ENCODE measurements at places on chromosomes 3 and 15. TPM values are rescaled to one million over a fixed set of nuclear protein-coding genes. Genes with fewer than 3 reads are reported as not detected.
A peak's percentile ranks its signal among the peaks of the same experiment; 100 is the strongest.

- peak; percentile 36 for DNase-seq
- no peaks in the 10 kb centered on the region for H3K4me1 ChIP-seq
- no peaks in the 10 kb centered on the region for H3K36me3 ChIP-seq
- no peak overlapping the region for H3K27ac ChIP-seq
These were observed 18.6 kb upstream of the SLC2A2 start for GRCh38 chr3:171044835-171045793.

GPR171 gene
- not detected for total RNA-seq

DNA sequence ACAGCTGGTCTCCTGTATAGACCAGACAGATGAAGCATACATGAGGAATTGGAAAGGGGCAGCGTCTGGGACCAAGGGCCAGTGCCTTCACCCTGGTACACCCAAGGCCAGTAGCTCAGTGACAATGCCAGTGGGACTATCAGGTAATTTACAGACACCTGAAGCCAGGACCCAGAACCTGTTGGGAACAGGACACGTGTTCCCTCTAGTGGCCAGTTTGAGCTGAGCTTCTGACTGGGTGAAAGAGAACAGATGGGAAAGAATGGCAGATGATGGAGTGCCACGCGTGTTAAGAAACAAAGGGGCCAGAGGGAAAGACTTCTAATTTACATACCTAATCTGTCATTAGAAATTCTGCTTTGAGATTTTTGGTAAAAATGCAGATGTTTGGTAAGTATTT is 5.1 kb upstream of the SLC25A38 start:
- peaks cover 7% of the 10 kb centered on the region for H3K4me1 ChIP-seq
- H3K27me3 ChIP-seq: peaks cover 7% of the 10 kb centered on the region
- H3K27ac ChIP-seq: no peak overlapping the region
- H3K4me3 ChIP-seq: no peak overlapping the region
- H3K36me3 ChIP-seq: no peaks in the 10 kb centered on the region

- no peaks in the 10 kb centered on the region for H3K4me1 ChIP-seq
- no peaks in the 10 kb centered on the region for H3K27me3 ChIP-seq
- no peak overlapping the region for H3K27ac ChIP-seq
- no peaks in the 10 kb centered on the region for H3K36me3 ChIP-seq
These were observed 2.2 kb upstream of the CPNE4 start for GRCh38 chr3:132037056-132037455.

DNA sequence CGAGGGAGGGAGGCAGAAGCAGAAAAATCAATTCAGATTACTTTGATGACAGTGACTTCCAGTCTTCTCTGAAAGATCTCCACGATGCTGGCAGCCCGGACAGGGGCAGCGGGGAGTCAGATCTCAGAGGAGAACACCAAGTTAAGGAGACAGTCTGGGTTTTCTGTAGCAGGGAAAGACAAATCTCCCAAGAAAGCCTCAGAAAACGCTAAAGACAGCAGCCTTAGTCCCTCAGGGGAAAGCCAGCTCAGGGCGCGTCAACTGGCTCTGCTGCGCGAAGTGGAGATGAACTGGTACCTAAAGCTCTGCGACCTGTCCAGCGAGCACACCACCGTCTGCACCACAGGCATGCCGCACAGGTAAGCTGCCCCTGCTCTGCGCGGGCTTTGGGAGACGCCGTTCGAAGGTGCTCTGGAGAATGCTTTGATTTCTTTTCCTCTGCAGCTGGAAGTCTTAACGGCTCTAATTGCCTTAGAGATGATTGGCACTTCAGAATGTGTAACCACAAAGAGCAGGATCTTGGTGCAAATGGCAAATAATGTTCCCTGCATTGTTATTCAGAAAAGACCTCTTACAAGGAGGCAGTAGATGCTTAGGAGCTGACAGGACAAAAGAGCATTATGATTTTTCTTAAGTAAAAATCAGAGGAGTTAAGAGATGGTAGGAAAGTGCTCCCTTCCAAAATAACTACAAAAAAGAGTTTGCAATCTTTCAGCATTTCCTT is at the start of gene KCNAB1:
Gene KCNAB1 (plus strand): TSS at position 51 of the 724 bp plus-strand sequence.
- H3K27me3 ChIP-seq: peaks cover 44% of the 10 kb centered on the region
- no peak within 1 kb of the TSS for H3K4me3 ChIP-seq
- no peaks in the 10 kb centered on the region for H3K4me1 ChIP-seq
- DNase-seq: no peak

DNA sequence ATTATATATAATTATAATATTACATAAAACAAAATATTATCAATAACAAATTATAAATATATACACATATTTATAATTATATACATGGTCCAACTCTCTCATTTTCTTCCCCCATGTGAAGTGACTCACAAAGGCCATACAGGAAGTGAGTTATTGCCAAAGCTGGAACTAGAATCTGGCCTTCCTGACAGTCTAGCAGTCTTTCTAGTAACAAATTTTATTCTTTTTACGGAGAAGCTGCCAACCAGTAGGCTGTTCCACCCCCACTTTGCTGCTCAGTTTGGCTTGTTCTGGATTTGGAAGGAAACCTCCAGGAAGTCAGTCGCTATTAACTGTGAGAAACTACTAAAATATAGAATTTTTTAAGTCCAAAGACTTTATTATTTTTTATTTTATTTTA is 79.6 kb downstream of the DHX36 start:
- no peak overlapping the region for H3K27ac ChIP-seq
- H3K4me1 ChIP-seq: peaks cover 7% of the 10 kb centered on the region
- no peak overlapping the region for H3K4me3 ChIP-seq
- peak; percentile 47 for DNase-seq
- no peaks in the 10 kb centered on the region for H3K36me3 ChIP-seq
- no peaks in the 10 kb centered on the region for H3K27me3 ChIP-seq

ANKRD63 gene
- total RNA-seq: 1.4 TPM

ADGRG7 gene
- not detected for total RNA-seq

DNA sequence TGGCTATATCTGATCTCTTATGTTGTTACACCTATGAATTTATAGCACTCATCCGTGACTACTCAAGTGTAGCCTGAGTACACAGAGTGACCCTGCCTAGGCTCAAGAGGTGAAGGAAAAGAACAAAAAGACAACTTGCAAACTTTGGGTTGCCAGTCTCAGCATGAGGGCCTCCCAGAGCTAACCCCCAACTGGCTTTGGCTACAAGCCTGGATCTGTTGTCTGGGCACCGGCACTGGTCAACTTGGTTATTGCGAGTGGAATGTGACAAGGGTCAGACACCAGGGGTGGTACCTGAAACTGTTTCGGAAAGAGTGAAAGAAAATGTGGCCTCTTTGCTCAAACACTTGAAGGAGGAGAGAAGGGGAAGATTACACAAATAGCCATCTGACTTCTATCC is 49.5 kb upstream of the BCL6 start:
- no peak overlapping the region for H3K4me3 ChIP-seq
- no peaks in the 10 kb centered on the region for H3K36me3 ChIP-seq
- peaks cover 6% of the 10 kb centered on the region for H3K4me1 ChIP-seq
- no peaks in the 10 kb centered on the region for H3K27me3 ChIP-seq
- DNase-seq: no peak

DNA sequence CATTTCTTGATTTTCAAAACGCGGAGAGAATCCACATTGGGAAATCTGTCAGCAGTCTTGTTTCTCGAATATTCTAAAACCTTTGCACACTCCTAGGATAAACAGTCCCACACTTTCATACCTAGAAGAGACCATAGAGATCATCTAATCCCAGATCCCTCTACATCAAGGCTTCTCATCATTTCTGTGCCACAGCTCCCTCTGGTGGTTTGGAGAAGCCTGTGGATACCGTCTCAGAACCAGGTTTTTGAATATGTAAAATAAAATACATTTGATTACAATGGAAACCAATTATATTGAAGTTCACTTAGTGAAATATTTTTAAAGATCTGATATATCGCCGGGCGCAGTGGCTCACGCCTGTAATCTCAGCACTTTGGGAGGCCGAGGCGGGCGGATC is 211.9 kb upstream of the GOLGA6L4 start:
- H3K36me3 ChIP-seq: no peaks in the 10 kb centered on the region
- H3K4me1 ChIP-seq: no peaks in the 10 kb centered on the region
- H3K27me3 ChIP-seq: no peaks in the 10 kb centered on the region
- no peak overlapping the region for H3K4me3 ChIP-seq

DNA sequence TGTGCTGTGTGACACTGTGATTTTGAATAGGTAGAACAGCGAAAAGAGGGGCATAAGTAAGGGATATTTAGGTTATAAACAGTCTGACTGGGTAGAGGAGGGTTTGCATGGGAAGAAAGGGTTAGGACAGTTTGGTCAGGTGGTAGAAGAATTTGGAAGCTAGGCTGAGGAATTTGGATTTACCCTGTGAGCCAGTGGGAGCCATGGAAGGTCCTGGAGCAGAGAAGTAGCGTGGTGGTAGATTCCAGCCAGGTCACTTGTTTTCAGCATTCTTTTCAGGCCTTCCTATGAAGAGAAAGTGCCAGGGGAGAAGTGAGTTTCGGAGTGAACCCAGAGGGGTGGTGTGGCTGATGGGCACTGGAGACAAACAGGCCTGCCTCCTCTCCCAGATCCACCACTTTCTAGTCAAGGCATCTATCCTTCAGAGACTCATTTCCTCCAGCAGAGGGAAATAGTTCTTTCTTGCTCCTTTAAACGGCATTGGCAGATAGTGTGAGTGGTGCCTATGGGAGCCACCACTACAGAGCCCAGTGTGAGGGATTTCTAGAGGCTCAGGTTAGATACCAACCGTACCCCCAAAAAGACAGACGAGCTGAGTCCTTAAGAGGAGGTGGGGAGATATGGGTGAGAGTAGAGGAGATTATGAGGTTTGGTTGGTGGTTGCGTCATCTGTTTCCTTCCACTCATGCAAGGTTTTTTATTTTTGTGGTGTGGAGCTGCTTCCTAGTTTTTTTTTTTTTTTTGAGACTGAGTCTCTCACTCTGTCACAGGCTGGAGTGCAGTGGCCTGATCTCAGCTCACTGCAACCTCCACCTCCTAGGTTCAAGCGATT is 21.2 kb downstream of the PXK start:
- H3K4me3 ChIP-seq: no peak overlapping the region
- no peak overlapping the region for H3K27ac ChIP-seq
- no peaks in the 10 kb centered on the region for H3K36me3 ChIP-seq
- H3K4me1 ChIP-seq: peaks cover 9% of the 10 kb centered on the region
- DNase-seq: no peak

DNA sequence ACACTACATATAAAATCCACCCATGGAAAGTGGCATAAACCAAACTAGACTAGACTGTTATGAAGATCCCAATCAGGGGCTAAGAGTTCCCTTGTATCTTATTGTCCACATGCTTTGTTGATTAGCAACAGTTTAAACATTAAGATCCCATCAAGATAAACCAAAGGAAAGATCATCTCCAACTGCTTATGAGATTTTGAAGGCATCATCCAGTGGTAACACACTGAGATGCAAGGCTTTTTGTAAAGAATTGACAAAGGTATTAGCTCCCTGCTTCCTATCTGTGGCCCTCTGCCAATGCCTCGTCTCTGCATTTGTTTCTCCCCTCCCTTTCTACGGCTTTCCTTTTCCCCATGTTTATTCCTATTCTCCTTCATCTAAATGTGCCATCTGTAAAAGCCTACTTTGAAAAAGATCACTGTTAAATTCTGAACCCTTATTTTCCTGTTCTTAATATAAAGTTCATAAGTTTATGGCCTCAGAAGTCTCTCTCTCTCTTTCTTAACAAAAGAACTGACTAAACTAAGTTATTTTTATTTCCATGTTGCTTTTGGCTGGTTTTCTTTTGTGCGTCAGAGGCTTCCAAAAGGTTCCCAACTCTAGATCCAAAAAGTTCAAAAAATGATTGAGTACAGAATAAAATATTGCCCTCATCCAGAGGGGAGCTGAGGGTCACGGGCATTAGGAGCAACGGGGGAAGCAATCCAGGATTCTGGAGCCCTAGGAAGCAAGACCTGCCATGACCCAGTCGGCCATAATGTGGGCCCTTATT is 5.5 kb downstream of the PLD1 start:
- DNase-seq: no peak
- no peak overlapping the region for H3K4me3 ChIP-seq
- peaks cover 60% of the 10 kb centered on the region for H3K4me1 ChIP-seq
- no peaks in the 10 kb centered on the region for H3K27me3 ChIP-seq

- H3K4me3 ChIP-seq: no peak overlapping the region
- no peaks in the 10 kb centered on the region for H3K36me3 ChIP-seq
- no peaks in the 10 kb centered on the region for H3K27me3 ChIP-seq
- peak; percentile 56 for DNase-seq
- H3K4me1 ChIP-seq: peaks cover 10% of the 10 kb centered on the region
- no peak overlapping the region for H3K27ac ChIP-seq
These were observed 841.9 kb downstream of the OTOL1 start for GRCh38 chr3:162338514-162338913.

PRSS50 gene
- not detected for total RNA-seq

GRCh38 chr3:23591374-23591773 is 214.4 kb upstream of the UBE2E1 start:
- H3K4me1 ChIP-seq: peaks cover 11% of the 10 kb centered on the region
- no peak overlapping the region for H3K4me3 ChIP-seq
- no peak overlapping the region for H3K27ac ChIP-seq

GRCh38 chr3:104438706-104439105 is 928.0 kb upstream of the ALCAM start:
- peak overlapping the region; percentile 89 for H3K27ac ChIP-seq
- no peak for DNase-seq
- H3K4me1 ChIP-seq: peaks cover 40% of the 10 kb centered on the region

GRCh38 chr15:93894438-93895036 is 336.8 kb upstream of the MCTP2 start:
- DNase-seq: no peak
- no peaks in the 10 kb centered on the region for H3K4me1 ChIP-seq
- no peak overlapping the region for H3K4me3 ChIP-seq
- H3K27me3 ChIP-seq: no peaks in the 10 kb centered on the region
- no peaks in the 10 kb centered on the region for H3K36me3 ChIP-seq

DNA sequence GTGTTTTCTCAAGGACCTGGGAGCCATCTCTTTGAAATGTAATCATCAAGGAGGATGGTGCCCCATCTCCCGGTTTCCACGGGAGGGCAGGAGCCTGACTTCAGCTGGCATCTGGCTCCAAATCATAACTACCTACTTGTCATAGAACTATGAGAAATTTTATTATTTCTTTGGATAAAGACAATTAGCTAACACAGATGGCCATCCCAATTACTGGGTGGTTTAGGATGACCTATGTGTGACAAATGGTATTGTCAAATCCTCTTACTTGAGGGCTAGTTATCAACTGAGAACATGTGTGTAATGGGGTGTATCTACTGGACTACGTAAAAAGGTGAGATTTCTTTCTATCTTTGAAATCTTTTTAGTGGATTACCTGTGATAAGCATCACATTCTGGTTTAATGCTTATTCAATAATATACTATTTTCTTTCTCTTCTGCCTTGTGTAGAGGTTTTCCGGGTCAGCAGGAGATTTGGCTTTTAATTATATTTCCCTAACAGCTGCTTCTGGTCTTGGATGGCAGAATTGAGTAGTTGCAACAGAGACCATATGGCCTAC is 15.3 kb upstream of the PARP14 start:
- H3K4me3 ChIP-seq: no peak overlapping the region
- DNase-seq: no peak
- no peaks in the 10 kb centered on the region for H3K27me3 ChIP-seq
- no peak overlapping the region for H3K27ac ChIP-seq
- H3K4me1 ChIP-seq: peaks cover 14% of the 10 kb centered on the region
- H3K36me3 ChIP-seq: no peaks in the 10 kb centered on the region

GRCh38 chr3:189975391-189975990 is 145.2 kb downstream of the P3H2 start:
- no peaks in the 10 kb centered on the region for H3K36me3 ChIP-seq
- no peak overlapping the region for H3K27ac ChIP-seq
- DNase-seq: no peak
- H3K4me3 ChIP-seq: no peak overlapping the region
- no peaks in the 10 kb centered on the region for H3K4me1 ChIP-seq
